ENCODE measurements at places on chromosomes 7 and 10.

- no peak for DNase-seq
Measured at GRCh38 chr7:66348959-66349358, 143.8 kb downstream of the TPST1 start.

GRCh38 chr10:93992400-93993030 is 1.2 kb upstream of the PLCE1 start:
- DNase-seq: no peak

GRCh38 chr10:133299224-133299623 is 9.4 kb downstream of the TUBGCP2 start:
- DNase-seq: no peak

DNA sequence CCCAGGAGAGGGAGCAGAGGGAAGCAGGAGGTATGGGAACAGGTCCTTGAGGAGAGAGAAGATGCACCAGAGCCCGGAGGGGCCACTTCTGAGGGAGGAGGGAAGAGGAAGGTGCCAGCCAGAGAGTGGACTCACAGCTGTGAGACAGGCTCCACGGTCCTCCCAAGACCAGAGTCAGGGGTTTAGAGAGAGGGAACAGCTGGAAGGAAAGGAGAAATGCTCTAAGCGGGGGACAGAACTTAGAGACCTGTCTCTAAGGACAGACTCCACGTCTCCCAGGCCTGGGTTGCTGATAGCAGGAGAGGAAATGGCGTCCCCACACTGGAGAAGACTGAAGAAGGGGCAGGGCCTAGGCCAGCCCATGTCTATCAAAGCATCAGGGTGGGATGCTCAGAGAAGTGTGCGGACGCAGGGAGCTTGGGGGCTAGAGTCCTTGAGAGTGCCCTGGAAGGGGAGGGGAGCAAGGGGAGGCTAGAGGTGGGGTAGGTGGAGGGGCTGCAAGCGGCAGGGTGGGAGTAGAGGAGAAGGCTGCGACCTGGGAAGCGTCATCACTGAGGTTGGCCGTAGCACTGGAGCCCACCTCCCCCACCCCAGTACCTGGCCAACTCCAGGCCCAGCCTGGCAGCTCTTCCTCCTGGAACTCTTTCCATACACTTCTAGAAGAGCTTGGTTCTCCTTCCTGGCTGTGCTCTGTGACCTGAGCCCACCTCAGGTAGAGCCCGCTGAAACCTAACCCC is 25.6 kb upstream of the GRID1 start:
- no peak for DNase-seq

DNA sequence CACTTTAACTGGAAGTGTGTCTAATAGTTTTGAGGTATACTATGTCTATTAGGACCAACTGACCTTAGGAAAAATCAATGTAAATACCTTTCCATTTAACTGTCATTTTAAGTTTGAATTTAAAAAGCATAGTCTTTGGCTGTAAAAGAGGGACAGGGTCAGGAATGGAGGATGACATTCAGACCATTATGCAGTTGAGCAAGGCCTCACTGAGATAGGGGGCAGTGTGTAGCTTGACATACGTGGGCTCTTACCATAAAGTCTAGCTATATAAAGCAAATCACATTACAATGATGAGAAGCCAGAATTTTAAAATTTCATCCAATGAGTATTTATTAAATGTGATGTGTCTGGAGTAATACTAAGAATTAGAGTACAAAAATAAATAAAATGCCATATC is 17.9 kb downstream of the PALS2 start:
- no peak for DNase-seq

GRCh38 chr7:110502888-110503465 is 588.0 kb upstream of the LRRN3 start:
- DNase-seq: no peak

GRCh38 chr7:95056901-95057300 is 149.5 kb downstream of the PPP1R9A start:
- DNase-seq: no peak

DNA sequence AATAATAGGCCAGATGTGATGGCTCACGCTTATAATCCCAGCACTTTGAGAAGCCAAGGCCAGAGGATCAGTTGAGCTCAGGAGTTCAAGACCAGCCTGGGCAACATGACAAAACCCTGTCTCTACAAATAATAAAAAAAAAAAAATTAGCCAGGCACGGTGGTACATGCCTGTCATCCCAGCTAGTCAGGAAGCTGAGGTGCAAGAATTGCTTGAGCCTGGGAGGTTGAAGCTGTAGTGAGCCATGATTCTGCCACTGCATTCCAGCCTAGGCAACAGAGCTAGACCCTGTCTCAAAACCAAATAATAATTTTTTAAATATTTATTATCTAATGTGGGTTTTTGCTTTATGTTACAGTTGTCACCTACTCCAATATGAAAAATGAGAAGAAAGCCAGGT is 178.9 kb downstream of the ADK start:
- DNase-seq: no peak

GRCh38 chr7:121187676-121188075 is 141.1 kb upstream of the WNT16 start:
- no peak for DNase-seq

GRCh38 chr10:5812283-5813090 is 747 bp downstream of the GDI2 start:
- DNase-seq: peak; percentile 39

GRCh38 chr10:61451357-61451756 is 1.8 kb downstream of the TMEM26 start:
- DNase-seq: no peak

DNA sequence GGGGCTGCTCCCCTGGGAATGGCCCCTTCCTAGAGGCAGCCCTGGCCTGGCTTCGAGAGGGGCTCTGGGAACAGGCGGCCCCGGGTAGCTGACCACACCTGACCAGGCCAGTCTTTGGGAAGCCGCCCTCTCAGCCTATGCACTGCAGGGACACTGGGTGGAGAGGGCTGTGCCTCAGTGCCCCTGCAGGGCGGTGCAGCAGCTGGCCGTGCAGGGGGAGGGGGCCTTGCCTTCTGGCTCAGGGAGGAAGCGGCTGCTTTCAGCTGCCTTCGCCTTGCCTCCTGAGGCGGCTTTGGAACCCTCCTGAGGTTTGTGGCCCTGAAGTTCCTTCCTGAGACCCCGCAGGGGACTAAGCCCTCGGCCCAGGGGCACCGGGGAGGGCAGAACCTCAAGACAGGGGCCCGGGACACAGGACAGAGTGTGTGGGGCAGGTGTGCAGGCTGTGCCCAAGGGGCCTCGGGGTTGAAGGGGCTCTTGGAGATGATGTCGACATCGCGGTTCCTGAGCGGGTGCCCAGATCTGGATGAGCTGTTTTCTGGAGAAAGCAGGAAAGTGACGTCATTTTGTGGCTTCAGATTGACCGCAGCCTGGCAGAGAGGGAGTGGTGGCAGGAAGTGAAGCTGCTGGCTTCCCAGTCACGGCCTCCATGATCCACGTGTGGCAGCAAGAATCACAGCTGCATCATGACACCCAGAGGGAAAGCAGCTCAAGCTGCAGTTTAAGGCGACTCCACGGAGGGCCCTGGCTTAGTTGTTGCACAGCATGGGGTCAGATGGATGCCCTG is 17.7 kb downstream of the ADAM8 start:
- DNase-seq: peak; percentile 86

DNA sequence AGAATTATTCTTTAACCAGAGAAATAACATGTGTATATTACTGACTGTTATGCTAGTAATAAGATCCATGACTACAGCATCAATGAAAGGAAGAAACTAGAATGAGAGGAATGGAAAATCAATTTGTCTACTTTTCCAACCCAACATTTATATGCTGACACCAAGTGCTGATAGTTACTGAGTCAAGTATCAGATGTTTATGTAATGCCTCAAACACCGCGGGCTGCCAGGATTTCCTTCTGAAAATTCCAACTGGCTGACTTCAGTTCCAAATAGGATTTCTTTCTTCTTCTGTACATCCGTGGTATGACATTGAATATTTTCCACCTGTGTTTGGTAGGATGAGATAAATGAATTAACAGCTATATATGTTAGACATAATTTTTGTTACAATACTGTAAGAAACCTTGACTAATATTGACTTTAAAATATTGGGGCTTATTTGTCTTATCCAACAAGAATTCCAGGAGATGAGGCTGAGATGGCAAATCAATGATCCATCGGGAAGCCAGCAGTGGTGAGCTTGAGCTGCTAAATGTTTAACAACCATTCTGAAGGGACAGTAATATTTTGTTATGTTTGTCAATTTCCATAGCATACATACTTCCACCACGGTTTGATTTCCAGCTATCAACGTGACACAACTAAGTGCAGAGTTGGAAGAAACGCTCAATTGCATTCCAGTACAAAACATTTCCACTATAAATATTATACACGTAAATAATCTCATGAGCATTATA is 435.2 kb upstream of the AUTS2 start:
- no peak for DNase-seq

GRCh38 chr7:137306748-137307147 is 36.8 kb downstream of the PTN start:
- no peak for DNase-seq

DNA sequence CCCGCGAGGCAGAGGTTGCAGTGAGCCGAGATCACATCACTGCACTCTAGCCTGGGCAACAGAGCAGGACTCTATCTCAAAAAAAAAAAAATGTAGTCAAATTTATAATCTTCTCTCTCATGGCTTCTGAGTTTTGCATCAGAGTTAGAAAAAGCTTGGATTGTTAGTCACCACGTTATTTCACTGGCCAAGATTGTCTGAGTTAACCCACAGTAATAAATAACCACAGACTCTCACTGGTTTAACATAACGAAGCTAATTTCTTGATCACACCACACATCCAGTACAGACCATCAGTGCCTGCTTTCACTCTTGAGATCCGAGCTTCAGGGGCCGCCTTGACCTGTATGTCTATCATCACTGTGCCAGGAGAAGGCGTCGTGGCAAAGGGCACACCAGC is 116.8 kb upstream of the JCAD start:
- DNase-seq: no peak

DNA sequence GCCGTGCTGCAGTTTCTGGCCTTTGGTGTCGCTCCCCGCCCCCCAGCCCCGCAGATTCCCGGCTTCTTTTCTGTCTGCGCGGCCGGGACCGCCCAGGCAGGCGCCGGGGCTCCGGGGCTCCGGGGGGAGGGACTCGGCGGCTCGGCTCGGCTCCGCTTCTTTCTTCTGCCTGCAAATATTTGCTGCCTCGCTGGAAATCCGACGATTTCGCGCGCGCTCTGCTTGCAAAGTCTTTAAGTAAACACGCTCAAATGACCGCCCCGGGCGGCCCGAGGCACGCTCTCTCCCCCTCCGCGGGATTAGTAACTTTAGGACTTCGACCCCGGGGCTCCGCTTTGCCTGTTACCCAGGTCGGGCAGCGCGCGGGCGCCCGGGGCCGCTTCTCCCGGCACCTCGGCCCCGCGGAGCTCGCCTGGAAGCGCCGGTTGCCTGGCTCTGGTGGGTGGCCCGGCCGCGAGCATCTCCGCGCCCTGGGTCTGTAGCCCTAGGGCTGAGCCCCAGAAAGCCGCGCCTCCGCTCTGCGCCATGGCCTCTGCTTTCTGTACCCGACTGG is 3.9 kb upstream of the GATA3 start:
- no peak for DNase-seq

GRCh38 chr7:23024454-23024853 is 10.5 kb upstream of the HYCC1 start:
- DNase-seq: no peak

GRCh38 chr7:80432166-80432565 is 79.7 kb downstream of the GNAT3 start:
- DNase-seq: no peak

DNA sequence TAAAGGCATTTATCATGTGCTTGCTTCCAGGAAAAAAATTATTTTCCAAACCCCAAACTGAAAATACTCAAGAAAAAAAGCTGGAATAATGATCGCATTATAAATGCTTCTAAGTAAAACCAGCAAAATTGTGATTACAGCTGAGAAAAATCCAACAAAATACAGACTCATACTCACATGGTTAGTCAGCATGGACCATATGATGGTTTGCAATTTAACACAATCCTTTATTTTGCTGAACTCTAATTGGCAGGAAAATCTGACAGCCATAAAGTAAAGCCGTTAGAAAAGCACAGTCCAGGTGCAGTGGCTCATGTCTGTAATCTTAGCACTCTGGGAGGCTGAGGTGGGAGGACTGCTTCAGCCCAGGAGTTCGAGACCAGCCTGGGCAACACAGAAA is 59.6 kb downstream of the BRI3 start:
- no peak for DNase-seq

DNA sequence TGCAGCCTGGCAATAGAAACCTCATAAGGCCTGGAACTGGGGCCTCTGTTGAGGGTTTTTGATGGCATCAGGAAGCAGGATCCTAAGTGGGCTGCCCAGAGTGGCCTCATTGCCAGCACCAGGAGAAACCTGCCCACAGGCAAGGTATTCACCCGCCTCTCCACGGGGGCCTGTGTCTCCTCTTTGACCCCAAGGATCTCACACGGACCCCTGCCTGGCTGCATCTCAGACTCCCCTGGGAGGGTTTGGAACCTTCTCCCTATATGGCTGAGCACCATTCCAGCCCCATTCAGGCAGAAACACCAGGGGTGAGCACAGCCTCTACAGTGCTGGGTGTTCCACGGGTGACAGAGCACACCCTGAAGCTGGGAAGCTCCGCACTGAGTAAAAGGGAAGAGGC is 14.6 kb upstream of the C10orf71 start:
- DNase-seq: no peak

DNA sequence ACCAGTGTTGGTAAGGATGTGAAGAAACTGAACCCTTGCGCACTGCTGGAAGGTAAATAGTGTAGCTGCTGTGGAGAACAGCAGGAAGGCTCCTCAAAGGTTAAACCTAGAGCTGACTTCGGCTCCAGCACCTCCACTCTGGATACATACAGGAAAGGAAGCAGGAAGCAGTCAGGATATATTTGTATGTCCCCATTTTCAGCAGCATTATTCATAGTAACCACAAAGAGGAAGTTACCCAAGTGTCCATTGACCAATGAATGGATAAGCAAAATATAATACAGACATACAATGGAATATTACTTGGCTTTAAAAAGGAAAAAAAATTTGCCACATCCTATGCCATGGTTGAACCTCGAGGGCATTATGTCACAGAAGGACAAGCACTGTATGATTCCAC is 15.0 kb downstream of the RET start:
- no peak for DNase-seq
